GM12865 (cell line): ENCODE measurements at places on chromosomes 3 and 15.

- peak; percentile 62 for DNase-seq
Measured at GRCh38 chr3:4748701-4749378, 230.4 kb upstream of the BHLHE40 start.

DNA sequence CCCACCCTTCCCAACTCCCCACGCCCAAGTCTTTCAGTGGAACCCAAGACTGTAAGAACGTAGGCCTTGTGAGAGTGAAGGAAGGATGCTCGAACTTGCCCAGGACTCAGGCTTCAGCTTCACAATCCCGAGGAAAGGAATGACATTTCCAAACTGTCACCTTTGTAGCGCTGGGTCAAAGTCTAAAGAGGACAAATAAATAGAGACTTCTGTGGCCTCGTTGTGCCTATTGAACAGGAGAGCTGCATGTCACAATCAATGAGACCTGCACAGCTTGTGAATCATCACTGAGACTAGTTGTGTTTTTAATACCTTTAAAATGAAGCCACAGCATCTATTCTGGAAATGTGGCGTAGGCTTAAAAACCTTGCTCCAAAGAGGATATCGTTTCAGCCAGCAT is 222.8 kb upstream of the ST8SIA2 start:
- no peak for DNase-seq

DNA sequence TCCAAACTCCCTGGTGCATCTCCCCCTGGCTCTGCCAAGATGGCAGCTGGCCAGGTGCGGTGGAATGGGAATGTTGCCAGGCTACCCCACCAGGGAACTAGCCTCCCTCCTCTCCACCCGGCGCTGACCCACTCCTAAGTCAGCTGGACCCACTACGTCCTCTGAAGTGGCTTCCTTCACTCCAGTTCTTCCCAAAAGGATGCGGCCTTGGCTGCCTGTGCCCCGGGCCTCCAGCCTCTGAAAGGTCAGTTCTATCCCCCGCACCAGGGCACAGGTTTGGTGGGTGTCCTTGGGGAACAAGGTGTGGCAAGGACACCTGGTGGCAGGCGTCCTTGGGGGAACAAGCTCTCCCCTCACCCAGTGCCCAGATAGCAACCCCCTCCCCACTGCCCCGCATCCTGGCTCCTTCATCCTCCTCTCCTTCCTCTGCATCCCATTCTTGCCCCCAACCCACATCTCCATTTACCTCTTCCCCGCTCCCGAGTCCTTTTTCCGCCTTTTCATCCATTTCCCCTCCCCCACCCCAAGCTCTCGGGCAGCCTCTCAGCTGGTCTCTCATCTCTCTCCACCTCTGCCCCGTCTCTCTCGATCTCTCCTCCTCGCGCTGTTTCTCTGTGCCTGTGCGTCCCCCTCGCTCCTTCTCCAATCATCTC is 54.0 kb downstream of the LHFPL4 start:
- no peak for DNase-seq

DNA sequence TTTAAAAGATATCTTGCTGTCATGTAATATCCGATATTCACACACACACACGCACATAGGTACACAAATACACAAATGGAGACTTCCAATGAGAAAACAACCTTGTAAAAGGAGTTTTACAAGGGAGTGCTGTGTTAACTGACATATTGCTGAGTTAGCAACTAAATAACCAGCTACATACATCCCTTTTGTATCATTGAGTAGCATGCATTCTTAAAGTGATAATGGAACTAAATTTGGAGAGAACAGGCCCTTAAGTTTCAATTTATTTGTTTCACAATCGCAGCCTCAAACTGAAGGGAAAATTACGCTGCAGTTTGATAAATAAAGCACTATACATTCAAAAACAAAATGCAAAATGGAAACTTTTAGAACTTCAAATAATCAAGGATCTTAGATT is 1046.0 kb upstream of the NR2F2 start:
- DNase-seq, result peak; percentile 11

GRCh38 chr3:72487946-72488737 is 360.1 kb downstream of the SHQ1 start:
- DNase-seq, result peak; percentile 56

DNA sequence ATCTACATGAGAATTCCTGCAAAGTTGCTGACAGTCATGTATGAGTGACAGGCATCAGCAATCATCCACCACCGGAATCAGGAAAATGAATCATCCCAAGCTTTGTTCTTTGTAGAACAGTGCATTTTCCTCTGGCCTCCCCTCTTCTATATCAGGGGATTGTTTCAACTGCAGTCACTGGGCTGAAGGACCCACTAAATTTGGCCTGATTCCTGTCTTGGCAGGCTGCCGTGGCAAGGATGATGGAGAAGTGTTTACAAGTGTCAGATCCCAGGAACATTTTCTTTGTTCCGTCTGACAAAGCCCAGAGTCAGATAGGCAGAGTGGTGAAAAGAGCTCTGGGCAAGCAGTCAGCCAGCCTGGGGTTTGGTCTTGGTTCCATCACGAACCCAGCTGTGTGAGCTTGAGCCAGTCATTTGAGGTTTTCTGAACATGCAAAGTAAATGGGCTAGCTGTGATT is 175.1 kb upstream of the TSC22D2 start:
- no peak for DNase-seq

- no peak for DNase-seq
Measured at GRCh38 chr15:68274201-68274848, 3.2 kb upstream of the FEM1B start.

DNA sequence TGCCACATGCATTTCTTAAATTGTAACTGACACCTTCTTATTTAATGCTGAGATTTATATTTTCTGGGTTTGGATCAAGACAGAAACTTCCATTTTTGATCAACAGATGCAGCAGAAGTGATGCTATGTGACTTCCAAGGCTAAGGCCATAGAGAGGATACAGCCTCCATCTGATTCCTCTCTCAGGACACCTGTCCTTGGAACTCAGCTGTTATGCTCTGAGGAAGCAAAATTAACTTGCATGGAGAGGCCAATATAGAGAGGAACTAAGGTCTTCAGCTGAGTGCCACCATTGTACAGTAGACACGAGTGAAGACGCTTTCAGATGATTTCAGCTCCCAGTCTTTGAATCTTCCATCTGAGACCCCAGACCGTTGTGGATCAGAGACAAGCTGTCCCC is 296.9 kb upstream of the TBL1XR1 start:
- no peak for DNase-seq

DNA sequence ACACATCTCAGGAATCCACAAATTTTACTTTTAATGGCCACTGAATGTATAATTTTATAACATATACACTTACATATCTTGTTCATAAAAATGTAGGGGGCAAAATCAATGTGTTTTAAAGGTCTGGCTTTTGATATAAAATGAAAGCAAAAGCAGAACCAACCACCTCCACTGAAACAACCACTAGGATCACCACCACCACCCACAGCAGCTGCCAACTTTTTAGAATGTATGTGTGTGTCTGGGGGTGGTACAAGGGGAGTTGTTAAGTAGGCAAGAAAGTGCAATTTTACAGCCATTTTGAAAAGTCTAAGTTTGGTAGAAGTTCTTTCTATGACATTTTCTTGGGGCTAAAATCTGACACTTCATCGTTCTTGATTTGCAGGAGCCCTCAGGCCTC is 44.0 kb downstream of the OTOL1 start:
- peak; percentile 61 for DNase-seq

DNA sequence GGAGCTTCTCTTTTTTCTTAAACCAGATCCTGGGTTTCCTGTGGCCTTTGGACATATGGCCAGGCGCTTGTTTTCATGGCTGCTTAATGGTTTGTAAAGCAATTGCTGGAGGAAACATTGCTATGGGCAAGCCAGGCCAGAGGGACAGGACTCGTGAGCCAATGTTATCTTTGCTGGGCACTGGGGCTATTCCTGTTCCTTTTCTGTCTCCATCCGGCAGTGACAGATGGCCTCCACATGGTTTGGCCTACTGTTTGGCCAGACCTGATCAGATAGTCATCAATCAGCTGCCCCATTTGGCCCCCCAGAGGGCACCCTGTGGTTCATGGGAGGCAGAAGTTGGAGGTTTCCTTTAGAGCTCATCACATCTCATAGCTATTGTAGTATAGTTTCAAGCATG is 326.1 kb upstream of the ROPN1 start:
- no peak for DNase-seq

- DNase-seq, result no peak
Measured at GRCh38 chr15:35481992-35482391, 64.0 kb downstream of the DPH6 start.

DNA sequence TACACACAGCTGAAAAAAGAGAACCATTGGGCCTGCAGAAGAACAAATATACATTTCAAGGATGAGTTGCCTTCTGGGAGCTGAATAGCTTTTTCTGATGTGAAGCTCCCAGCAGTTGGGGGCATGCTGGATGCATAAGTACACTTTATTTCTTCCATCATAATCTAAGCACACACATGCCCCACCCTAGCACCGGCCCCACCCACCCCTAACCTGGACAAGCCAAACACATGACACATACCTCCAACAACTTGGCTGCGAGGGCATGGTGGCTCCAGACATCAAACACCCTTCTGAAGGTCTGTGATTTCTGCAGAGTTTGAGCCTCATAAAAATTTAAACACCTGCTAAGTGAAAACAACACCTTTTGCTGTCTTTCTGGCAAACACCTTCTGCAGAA is 307.2 kb upstream of the TRIM42 start:
- DNase-seq, result no peak

- no peak for DNase-seq
Measured at GRCh38 chr3:35954413-35954812, 315.1 kb downstream of the ARPP21 start.

GRCh38 chr3:3080309-3080708 is 29.9 kb downstream of the IL5RA start:
- DNase-seq, result no peak

DNA sequence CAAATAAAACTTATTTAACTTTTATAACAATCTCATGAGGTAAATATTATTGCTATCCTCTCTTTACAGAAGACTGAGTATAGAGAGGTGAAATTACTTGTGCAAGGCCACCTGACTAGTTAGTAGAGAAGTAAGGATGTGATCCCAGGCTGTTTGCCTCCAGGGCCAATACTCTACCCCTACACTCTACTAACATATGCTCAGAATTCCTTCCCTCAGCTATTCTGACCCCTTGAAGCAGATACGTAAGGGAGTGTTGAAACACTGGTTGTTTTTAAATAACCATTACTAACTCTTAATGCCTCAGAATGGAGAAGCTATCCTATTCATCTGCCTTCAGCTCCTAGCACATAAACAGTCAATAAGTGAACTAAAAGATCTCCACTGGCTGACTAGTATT is 24.1 kb downstream of the CSTA start:
- DNase-seq, result no peak

DNA sequence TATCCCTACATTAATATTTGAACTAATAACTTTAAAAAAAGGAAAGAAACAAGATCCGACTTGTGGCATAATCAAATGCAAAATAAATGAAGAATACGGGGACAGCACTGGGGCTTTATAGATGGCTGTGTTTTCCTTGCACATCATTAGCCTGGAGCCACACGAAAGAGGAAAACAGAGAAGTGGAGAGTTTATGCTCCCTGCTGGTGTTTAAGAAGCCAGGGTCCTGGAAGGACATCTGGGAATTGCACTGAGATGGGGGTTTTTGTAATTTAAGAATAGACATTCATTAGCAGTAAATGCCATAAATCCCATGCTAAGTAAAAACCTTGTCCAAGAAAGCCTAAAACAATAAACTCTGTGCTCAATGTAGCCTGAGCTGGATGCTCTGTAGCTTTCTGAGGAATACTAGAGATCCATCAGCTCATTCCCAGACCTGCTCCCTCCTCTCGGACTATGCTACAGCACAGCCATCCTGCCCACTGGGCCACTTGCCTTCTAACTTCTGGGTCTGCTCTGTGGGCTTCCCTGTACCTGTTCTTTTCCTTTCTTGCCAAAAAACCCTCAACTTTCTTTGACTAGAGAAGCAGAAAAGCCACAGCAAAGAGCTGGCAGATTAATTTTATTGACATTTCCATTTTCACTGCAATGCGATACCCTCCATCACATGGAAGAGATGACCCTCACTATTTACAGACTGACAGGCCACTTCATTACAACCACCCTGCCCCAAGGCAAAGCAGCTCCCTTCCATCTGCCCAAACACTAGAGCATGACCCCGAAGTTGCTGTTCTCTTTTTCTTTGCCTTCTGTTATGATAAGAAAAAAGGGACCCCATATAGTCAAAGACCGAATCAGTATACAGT is 62.3 kb downstream of the MEIS2 start:
- no peak for DNase-seq

- peak; percentile 39 for DNase-seq
Measured at GRCh38 chr15:40932156-40932555, 3.0 kb downstream of the DLL4 start.

GRCh38 chr3:193780810-193781478 is 187.9 kb downstream of the OPA1 start:
- peak; percentile 31 for DNase-seq

GRCh38 chr15:41804361-41804760 is 23.5 kb upstream of the JMJD7 start:
- DNase-seq, result no peak

- DNase-seq, result no peak
Measured at GRCh38 chr3:134314588-134315285, 59.5 kb downstream of the AMOTL2 start.

DNA sequence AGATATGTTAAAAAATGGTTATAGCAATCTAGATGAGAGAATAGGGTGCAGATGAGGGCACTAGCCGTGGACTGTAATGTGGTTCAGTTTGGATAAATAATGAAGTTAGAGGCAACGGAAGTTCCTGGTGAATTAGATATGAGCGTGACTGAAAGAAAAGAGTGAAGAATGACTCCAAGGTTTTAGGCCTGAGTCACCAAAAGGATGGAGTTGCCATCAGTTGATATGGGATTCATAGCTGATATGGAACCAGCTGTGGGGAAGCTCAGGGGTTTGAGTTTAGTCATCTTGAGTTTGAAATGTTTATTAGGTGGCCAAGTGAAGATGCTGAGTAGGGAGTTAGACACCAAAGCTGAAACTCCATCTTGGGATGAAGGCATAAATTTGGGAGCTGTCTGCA is 66.2 kb downstream of the SSR3 start:
- no peak for DNase-seq

GRCh38 chr3:96960661-96961330 is 146.4 kb downstream of the EPHA6 start:
- DNase-seq, result no peak

- no peak for DNase-seq
Measured at GRCh38 chr3:178847190-178847589, 224.4 kb downstream of the ZMAT3 start.

GRCh38 chr15:91556926-91557325 is 296.6 kb upstream of the SLCO3A1 start:
- DNase-seq, result no peak

- no peak for DNase-seq
Measured at GRCh38 chr15:31579976-31580375, 253.3 kb downstream of the KLF13 start.

- no peak for DNase-seq
Measured at GRCh38 chr15:23439513-23439912, 7.5 kb downstream of the GOLGA6L2 start.
